ENCODE measurements at places on chromosomes 11 and 22. TPM values are rescaled to one million over a fixed set of nuclear protein-coding genes. Genes with fewer than 3 reads are reported as not detected.

DNA sequence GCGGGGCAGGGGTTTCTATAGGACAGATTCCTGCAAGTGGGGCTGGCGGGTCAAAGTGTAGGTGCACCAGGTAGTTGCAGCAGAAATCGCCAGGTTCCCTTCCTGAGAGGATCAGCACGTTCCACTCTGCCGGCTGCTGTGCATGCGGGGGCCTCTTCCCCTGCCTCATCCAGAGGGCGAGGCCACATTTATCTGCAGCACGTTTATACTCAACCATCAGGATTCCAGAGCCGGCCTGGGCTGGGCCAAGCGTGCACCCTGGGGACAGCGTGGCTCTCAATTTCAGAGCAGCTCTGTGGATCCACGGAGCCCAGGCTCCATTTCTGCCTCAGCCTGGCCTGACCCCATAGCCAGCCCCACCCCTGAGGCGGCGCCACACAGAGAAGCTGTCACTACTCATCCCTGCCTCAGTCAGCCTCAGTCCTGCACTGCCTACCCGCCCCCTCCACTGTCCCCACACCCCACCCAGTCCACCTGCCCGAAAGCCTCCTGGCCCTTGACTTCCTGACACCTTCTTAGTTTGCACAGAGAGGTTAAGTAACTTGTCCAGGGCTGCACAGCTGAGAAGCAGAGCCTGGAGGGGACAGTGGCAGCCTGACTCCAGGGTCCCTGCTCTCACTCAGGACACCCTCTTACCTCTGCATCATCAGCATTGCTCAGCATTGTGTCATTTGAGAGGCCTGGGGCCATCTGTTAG, 45.9 kb upstream of the RTL6 start:
- H3K27ac ChIP-seq = no peak overlapping the region
- no peaks in the 10 kb centered on the region for H3K36me3 ChIP-seq
- H3K4me3 ChIP-seq = no peak overlapping the region
- H3K27me3 ChIP-seq = peaks cover 7% of the 10 kb centered on the region
- no peak for DNase-seq

GRCh38 chr11:108620958-108621772, 27.6 kb upstream of the EXPH5 start:
- no peak overlapping the region for H3K27ac ChIP-seq
- H3K4me3 ChIP-seq = no peak overlapping the region
- no peaks in the 10 kb centered on the region for H3K36me3 ChIP-seq

DNA sequence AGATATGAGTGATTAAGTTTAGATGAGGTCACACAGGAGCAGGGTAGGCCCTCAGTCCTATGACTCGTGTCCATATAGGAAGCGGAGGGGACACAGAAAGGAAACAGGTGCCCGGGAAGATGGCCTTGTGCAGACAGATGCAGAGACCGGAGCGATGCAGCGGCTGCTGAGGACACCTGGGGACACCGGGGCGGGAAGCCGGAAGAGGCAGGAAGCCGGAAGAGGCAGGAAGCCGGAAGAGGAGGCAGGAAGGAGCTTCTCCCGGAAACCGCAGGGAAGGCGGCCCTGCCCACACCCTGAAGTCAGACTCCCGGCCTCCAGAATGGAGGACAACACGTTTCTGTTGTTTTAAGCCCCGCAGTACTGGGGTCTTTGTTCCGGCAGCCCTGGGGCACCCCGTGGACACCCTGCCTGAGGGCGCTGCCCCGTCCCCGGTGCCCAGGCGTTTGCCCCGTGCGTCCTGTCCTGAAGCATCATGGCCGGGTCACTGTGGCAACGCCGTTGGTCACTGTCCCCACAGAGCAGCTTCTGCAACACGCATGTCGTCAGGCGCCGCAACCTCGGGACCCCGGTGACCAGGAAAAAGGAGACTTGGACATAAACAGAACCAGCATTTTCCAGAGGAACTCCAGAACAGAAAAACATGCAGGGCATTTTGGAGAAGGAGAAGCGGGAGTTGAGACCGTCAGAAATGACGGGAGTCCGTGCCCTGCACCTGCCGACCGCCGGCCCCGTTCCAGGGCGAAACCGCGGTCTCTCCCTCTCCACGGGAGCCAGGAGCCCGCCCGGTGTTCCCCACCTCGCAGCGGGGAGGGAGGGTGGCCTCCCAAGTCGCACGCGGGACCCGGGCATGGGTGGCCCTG, 103.4 kb downstream of the BRD1 start:
- peaks cover 22% of the 10 kb centered on the region for H3K27me3 ChIP-seq
- H3K4me1 ChIP-seq = peaks cover 27% of the 10 kb centered on the region
- peak overlapping the region; percentile 92 for H3K27ac ChIP-seq
- H3K4me3 ChIP-seq = peak overlapping the region; percentile 88
- DNase-seq = no peak

The DDTL gene
- not detected for total RNA-seq

The ZNF70 gene
- 7.0 TPM for total RNA-seq

DNA sequence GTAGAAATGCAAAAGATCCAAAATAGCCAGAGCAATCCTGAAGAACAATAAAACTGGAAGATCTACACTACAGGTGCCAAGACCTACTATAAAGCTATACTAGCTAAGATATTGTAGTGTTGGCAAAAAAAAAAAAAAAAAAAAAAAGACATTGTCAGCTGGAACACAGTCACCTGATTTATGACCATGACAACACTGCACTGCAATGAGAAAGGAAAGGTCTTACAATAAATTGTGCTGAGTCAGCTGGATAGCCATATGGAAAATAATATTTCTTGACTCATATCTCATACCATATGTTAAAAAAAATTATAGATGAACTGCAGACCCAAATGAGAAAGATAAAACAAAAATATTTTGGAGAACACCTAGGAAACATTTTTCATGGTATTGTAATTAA, 3.1 kb upstream of the PANX3 start:
- no peak overlapping the region for H3K4me3 ChIP-seq
- no peaks in the 10 kb centered on the region for H3K27me3 ChIP-seq
- H3K27ac ChIP-seq = no peak overlapping the region
- H3K36me3 ChIP-seq = no peaks in the 10 kb centered on the region
- peaks cover 15% of the 10 kb centered on the region for H3K4me1 ChIP-seq

- DNase-seq = no peak
- H3K36me3 ChIP-seq = no peaks in the 10 kb centered on the region
- no peak overlapping the region for H3K27ac ChIP-seq
- peaks cover 4% of the 10 kb centered on the region for H3K27me3 ChIP-seq
These were observed 19.9 kb downstream of the IFT27 start for GRCh38 chr22:36756031-36756430.

- peaks cover 2% of the 10 kb centered on the region for H3K36me3 ChIP-seq
- H3K4me3 ChIP-seq = peak within 1 kb of the TSS; percentile 99
- peaks cover 61% of the 10 kb centered on the region for H3K4me1 ChIP-seq
- no peaks in the 10 kb centered on the region for H3K27me3 ChIP-seq
- DNase-seq = peak; percentile 92
- peak within 1 kb of the TSS; percentile 98 for H3K27ac ChIP-seq
These were observed at the start of gene TMEM109 for GRCh38 chr11:60913793-60914632. Gene TMEM109 (plus strand): TSS chr11:60914158. CDS start chr11:60919694, 5,536 bp downstream.

The DCDC1 gene
- 1.8 TPM for total RNA-seq

- H3K27ac ChIP-seq = no peak overlapping the region
- no peaks in the 10 kb centered on the region for H3K4me1 ChIP-seq
These were observed 61.1 kb downstream of the IRAG1 start for GRCh38 chr11:10632483-10632882.
